ENCODE measurements at places on chromosomes 7 and 10.
A peak's percentile ranks its signal among the peaks of the same experiment; 100 is the strongest.

DNA sequence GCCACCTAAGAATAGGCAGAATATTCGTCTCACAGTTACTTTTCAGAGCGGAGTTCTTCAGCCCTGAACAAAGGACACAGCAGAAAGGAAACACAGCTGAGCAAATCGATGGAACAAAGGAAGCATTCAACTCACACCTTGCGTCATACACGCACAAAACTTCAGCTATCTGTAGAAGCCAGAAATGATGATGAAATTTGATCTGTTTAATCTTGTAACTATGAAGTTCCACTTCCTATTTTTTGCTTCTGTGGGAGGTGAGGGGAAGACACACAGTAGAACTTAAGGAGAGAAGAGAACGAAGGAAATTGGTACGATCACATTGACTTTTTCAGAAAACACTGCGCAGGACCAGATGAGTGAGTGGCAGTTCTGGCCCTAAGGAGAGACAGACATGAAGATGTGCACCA, 26.2 kb downstream of the FAM171A1 start:
- DNase-seq = no peak

DNA sequence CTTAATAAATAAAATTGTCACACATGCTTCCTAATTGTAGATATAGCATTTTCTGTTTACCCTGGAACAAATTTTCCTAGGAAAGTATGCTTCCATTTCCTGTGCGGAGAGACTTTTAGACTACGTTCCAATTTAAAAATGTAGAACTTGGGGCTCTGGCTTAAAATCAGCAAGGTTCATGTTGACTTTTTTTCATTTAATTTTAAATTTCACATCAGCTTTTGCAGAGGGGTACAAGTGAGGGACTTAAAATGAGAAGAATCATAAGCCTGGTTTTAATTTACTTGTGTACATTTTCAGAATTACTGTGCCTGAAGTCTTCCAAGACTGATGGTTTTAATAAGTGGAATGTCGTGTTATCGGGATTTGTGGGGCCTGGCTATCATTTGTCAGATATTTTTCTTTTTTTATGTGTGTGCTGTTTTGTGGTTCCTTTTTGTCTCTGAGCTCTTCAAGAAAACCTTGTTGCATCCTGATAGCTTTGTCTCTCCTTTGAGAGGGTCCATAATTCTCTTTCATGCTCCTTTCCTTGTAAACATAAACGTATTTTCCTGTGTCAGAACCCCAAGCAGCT, 8.8 kb upstream of the ATRNL1 start:
- no peak for DNase-seq

- no peak for DNase-seq
These were observed 11.0 kb downstream of the ZMIZ1 start for GRCh38 chr10:79079490-79080355.

DNA sequence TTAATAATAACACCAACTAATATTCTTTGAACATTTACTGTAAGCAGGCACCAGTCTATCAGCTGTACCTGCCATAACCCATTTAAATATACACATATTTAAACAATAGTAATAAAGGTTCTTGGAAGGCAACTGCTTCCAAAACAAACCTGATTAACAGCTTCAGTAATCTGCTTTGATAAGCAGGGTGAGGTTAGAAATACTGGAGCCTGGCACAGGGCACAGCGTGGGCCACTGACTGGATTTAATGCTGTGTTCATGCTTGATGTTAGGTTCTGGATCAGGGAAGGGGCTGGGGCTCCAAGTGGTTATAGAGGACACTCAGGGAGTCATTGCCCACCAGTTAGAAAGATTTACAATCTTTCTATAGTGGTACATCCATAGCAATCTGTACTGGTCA, 10.9 kb upstream of the C10orf120 start:
- DNase-seq = no peak

GRCh38 chr10:4003348-4003973, 218.5 kb upstream of the KLF6 start:
- no peak for DNase-seq

- peak; percentile 24 for DNase-seq
These were observed 164.3 kb downstream of the BTAF1 start for GRCh38 chr10:92087750-92088395.

GRCh38 chr7:132750096-132750495, 173.8 kb upstream of the PLXNA4 start:
- DNase-seq = no peak

- DNase-seq = no peak
These were observed 71.2 kb downstream of the AOAH start for GRCh38 chr7:36653008-36653662.

DNA sequence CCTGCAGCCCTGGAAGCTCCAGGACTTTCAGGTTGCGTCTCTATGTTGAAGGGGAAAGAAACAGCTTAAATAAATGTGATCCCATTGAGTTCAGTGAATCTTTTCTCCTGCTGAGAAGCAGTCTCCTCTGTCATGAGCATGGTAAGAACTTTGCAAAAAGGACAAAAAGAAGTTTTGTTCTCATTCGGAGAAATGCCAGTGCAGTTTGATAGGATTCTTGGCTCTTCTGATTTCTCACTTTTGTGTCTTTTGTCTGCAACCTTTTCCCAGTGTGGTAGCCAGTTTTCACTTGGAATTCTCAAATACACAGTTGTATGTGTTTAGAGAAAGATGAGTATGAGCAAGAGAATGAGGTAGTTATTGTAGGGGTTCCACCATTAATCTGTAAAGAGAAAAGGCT, 64.3 kb downstream of the AP3M1 start:
- no peak for DNase-seq

- DNase-seq = no peak
These were observed 2.9 kb downstream of the AQP1 start for GRCh38 chr7:30914596-30914995.

DNA sequence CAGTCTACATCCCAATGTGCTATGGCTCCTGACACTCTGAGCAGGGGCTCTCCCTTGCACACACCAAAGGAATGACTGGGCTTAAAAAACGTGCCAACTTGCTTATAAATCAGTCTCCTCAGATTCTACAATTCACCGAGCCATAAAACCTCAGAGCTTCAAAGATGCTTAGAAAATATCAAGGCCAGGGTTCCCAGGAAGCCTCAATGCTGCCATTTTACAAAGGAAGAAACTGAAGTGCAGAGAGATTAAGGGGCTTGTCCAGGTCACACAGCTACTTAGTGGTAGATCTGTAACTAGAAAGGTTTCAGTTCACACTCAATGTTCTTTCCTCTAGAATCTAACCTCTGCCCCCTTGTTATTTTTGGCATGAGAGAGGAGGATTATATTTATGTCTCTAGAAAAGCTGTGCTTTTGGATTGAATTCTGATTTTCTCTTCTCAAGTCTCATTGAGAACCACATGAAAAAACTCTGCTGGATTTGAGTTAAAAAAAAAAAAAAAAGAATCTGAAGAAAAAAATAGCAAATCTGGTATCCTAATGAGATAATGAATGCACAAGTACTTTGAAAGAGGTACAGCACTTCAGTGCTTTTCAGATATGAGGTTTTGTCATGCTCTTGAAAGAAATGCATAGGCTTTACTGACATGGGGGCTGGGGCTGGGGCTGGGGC, 22.3 kb upstream of the TSPAN33 start:
- DNase-seq = no peak

DNA sequence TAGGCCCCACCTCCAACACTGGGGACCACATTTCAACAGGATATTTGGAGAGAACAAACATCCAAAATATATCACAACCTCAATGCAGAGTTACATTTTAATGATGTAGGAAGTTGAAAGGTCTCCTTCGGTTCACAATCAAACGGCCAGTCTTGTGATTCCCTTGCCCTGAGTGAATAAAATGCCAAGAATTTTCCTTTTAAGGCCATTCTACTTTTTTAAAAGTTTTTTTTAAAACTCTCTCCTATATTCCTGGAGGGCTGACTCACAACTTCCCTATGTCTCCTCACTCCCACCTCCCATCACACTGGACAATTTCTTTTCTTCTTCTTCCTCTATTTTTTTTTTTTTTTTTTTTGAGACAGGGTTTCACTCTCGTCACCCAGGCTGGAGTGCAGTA, 693.6 kb upstream of the AUTS2 start:
- no peak for DNase-seq

DNA sequence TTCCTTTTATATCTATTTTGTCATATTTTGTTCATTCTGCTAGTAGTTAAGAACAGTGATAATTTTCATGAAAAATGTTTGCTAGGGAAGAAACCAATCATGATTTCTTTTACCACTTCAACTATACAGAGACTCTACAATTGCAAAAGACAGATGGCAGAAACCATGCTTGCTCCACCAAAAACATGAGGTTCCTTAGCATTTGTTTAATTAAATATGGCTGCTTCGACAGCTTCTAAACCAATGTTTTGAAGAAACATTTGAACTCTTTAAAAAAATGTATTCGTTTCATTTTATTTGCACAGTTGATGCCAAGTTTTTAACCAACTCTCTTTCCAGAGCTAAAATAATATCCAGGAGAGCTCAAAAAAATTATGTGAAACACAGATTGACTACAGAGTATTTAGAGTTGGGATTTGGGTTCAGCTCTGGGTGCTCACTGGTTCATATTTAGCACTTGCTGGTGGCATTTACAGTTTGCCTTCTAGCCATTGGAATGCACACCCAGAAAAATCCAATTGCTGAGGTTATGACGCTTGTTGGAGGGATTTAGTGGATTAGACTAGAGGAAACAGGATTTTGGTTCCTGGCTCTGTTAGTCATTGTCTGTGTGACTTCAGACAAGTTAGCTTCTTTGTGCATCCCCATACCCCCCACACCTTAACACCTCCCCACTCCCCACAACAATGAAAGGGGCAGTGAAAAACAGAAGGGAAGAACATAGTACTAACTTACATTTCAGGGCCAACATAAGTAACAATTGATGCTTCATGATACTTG, 35.8 kb upstream of the SDHAF3 start:
- DNase-seq = no peak

- DNase-seq = no peak
These were observed 208.6 kb upstream of the KIAA1217 start for GRCh38 chr10:24000271-24000813.

DNA sequence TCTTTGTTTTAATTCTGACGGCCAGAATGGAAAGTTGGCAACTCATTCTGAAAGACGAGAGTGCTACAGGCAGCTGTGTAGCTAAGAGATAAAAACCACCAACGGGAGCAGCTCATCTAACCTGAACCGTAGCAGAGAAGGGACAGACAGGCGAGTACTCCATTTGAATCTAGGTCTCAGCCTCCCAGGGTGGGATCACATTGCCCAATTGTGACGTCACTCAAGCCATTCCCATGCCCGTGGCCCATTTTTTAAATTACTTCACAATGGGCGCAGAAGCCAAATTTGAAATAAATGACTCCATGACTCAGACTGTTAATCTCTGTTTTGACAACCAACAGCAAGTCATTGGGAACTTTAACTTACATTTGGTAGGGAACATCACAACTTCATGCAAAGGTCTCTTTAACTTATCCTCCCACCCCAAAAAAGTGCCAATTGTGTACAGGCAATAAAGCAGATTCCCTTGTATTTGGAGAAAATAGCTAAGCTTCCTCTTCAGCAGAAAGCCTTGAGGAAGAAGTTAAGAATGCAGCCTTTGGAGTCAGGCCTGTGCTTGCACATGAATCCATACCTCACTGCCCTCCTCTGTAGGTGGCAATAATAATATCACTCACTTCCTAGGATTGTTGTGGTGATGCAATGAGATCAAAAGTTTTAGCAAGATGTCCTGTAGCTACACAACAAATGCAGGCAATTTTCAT, 93.2 kb upstream of the KIF5B start:
- no peak for DNase-seq

DNA sequence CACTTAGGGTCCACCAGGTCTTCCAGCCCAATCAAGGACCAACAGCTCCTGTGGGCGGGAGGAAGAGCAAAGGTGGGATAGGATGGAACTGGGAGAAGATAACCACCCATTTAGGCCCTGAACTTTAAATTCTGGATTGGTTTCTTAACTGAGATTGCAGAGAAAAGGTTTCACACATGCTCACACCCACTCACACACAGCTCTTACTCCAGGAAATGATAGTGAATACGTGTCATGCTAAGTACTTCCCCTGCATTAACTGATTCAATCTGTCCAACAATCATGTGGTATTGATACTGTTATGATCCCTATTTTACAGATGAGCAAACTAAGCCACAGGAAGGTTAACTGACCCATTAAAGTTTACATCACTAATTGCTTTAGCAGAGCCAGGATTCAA, 4.6 kb upstream of the CYP3A4 start:
- no peak for DNase-seq

DNA sequence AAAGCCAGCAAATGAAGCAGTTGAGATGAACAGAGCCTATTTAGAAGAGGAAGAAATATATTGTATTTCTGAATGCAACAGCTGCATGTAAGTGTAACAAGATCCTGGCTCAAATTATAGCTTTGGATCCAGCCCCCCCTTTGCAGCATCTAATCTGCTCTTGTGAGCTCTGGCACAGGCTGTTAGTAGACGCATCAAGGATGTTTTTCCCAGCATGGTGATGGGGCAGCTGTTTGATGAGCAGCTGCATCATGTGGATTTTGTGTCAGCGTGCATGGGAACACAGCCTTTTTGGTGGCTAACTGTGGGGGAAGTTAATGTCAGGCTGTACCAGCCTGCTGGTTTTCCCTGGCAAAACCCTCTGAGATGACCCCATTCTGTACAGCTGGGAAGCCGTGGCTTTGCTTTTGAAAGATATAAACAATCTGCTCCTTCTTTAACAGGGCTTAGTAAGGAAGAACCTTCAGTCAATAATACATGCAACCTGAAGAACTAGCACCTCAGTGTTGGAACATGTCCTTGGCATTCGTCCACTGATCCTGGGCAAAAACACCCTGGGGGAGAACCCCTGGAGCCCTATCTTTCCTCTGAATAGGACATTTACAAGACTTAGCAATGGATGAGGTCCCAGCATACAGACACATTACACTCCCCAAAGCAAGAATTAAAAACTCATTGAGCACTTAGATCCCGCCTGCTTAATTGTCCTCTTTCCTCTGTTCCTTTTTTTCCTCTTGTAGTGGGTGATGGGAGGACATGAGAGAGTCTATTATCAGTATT, 70.6 kb downstream of the NPS start:
- DNase-seq = no peak

- peak; percentile 5 for DNase-seq
These were observed 58.4 kb upstream of the MACROH2A2 start for GRCh38 chr10:69994262-69994661.

DNA sequence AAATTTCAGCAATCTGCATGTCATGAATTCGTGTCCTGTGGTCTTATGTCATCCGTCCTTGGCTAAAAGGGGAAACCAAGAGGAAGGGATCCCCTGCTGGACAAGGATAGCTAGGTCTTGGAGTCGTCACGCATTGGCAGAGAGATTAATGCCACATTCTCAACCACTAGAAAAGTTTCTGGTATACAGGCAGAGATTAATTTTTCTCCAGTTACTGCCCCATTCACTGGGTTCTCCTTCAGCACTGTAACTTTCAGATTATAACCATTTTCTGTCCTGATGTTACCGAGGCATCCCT, 1060.6 kb upstream of the AUTS2 start:
- DNase-seq = no peak

GRCh38 chr7:141701489-141702046, 398 bp downstream of the DENND11 start:
- DNase-seq = peak; percentile 32

DNA sequence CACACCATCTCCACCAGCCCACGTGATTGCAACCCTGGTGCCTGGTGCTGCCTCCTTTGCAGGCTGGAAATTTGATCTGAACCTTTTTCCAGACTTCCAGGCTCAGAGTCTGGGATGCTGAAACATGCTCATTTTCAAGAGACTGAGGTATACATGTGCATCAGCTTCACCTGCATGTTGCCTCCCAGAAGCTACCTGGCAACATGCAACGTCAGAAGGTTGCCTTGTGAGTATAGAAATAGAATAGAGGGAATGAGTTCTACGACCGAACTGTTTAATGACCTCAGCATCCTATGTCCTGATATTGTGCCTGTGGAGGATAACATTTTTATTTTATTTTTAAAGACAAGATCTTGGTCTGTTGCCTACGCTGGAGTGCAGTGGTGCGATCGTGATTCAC, 1.9 kb upstream of the ZNF212 start:
- DNase-seq = no peak

All from T-helper 2 cell (primary cell).